Mesothelial cell of epicardium (in vitro differentiated cells): ENCODE measurements at places on chromosomes 12 and 14. TPM values are rescaled to one million over a fixed set of nuclear protein-coding genes. Genes with fewer than 3 reads are reported as not detected.

Gene GPR84
- total RNA-seq: 0.18 to 0.32 TPM (median 0.24 TPM) in 3 replicates

Gene LMNTD1
- total RNA-seq: 0.54 TPM in 1 of 3 replicates, not detected in the others

DNA sequence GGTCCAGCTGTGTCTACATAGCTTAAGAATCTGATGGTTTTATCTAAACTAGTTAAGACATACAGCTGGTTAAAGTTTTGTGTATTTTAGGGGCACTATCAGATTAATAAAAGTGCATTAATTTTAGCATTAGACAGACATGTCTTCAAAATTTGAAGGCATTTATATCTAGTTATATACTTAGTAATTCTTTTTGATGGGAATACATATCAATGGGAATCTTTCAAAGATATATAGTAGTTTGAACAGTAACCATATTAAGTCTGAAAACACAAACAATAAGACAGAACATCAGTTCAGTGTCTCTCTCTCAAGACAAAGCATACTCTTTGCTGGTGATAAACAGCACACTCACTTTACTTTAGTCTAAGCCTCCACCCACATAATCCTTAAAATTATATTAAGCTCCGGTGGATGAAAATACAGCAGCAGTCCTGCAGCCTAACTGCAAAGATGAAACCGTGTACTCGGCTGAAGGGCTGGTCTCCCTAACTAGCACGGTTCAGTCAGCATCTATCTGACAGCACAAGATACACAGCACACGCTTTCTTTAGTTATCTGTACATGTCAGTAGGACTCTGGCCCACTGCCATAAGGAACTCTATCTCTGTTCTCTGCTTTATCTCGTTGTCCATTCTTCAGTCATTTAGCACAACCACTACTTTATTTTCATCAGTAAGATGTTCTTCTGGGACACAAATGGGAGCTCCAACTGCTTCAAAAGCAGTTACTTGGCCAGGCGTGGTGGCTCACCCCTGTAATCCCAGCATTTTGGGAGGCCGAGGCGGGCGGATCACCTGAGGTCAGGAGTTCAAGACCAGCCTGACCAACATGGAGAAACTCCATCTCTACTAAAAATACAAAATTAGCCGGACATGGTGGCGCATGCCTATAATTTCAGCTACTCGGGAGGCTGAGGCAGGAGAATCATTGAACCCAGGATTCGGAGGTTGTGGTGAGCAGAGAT lies 80.5 kb downstream of the MED13L start:
- H3K27me3 ChIP-seq: no peaks in the 10 kb centered on the region
- H3K27ac ChIP-seq: peak overlapping the region; percentile 34
- H3K36me3 ChIP-seq: no peaks in the 10 kb centered on the region
- no peak overlapping the region for H3K4me3 ChIP-seq
- no peak for DNase-seq

DNA sequence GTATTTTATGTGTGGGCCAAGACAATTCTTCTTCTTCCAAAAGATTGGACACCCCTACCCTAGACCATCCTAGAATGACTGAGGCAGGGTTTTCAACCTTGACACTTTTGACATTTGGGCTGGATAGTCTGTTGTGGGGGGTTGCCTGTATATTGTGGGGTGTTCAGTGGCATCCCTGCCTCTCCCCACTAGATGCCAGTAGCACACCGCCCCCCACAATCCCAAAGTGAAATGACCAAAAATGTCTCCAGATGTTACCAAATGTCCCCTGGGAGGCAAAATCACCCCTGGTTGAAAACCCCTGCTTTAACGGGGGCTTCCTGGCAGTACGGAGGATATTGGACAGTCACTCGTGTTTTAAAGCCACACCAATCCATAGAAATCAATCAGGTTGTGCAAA lies 219.6 kb downstream of the PHETA1 start:
- H3K36me3 ChIP-seq: no peaks in the 10 kb centered on the region
- DNase-seq: no peak
- no peak overlapping the region for H3K4me3 ChIP-seq
- peaks cover 10% of the 10 kb centered on the region for H3K27me3 ChIP-seq

GRCh38 chr12:3803865-3804472 lies 51.1 kb upstream of the CRACR2A start:
- no peaks in the 10 kb centered on the region for H3K27me3 ChIP-seq
- peaks cover 4% of the 10 kb centered on the region for H3K4me1 ChIP-seq
- H3K27ac ChIP-seq: no peak overlapping the region
- H3K36me3 ChIP-seq: peaks cover 8% of the 10 kb centered on the region

DNA sequence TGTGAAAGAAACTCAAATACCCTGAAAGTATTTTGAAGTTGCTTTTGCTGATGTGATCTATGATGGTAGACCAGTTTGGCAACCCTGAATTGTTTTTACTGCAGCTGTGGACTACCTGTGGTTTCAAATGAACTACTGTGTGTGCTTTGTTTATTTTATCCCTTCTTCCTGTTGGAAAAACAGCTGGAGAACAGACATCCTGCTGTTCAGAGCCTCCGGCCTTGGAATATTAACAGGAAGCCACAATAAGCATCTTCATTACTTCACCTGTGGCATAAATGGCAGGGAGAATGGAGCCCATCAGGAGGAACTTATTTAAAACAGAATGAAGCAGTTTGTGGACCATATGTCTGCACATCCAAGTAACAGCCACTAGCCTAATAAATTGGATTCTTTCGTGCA lies 104.8 kb downstream of the DUSP6 start:
- H3K4me1 ChIP-seq: peaks cover 47% of the 10 kb centered on the region
- no peak overlapping the region for H3K4me3 ChIP-seq
- no peaks in the 10 kb centered on the region for H3K36me3 ChIP-seq
- peak overlapping the region; percentile 18 for H3K27ac ChIP-seq
